ENCODE measurements at places on chromosomes 1 and 21.

DNA sequence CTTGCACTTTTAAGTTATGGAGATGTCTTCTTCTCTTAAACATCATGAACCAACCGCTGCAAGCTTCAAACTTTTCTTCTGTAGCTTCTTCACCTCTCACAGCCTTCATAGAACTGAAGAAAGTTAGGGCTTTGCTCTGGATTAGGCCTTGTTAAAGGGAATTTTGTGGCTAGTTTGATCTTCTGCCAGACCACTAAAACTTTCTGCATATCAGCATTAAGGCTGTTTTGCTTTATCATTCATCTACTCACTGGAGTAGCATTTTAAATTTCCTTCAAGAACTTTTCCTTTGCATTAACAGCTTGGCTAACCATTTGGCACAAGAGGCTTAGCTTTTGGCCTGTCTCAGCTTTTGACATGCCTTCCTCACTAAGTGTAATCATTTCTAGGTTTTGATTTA, 43.0 kb upstream of the RGL1 start:
- no peak for DNase-seq

DNA sequence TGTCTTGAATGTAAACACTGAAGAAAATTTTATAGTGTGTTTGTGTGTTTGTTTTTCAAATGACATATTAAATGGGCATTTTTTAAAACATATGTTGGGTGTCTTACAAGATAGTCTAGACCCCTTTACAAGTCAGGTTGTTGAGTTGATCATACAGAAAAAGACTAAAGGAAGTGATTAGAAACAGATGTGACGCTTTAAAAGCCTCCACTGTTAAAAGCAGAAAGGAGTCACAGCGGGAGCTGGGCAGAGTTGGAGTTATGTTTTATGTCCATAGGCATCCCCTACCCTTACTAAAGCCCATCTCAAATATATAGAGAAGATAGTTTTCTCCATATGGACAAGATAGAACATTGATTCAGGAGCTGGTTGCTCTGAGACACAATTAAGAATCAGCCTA, 393.9 kb downstream of the PLPP3 start:
- no peak for DNase-seq

DNA sequence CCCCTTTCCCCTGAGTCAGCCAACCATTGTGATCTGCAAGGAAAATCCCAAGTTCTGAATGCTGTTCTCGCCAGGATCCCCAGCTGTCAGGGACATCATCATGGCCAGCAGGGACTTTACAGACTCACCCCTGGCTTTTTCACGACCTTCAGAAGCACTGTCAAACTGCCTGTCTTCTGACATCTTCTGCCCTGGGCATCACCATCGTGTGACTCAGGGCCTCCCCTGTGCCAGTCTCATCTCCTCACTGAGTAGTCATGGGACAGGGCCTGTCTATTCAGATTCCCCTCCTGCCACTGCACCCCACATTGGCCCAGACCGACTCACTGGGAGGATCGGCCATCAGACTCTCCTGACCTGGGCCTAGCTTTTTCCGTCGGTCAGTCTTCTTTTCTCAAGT, 72.5 kb upstream of the VAMP3 start:
- no peak for DNase-seq

DNA sequence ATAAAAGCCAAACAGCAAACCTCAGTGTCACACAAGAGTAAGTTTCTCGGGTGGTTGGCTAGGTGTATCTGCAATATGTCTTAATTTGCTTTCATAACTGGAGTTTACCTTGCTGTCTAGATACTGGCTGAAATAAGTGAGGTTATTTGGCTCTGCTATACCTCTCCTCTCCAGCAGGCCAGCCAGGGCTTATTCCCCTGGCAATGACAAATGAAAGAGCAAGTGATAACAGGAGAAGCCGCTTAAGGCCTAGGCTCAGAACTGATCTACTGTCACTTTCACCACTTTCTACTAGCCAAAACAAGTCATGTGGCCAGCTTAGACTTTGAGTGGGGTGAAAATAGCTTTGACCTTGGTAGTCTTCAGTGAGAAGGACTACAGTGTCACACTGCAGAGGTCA, 4.8 kb upstream of the RPE65 start:
- no peak for DNase-seq

DNA sequence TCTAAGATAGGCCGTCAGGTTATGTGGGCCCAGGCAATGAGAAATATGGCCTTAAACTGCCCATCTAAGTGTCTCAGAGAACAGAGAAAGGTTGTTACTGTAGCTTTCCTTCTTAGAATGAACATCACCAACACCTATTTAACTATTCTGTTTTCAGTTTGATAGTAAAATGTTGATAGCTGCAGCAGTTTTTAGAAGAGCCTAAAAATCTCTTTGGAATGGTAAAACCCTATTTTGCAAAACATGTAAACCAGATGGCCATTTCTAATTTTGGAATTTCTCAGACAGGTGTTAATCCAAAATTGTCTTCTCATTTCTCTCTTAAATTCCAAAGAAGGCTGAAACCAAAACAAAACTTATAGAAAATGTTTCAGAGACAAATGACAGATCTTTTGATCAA, 57.5 kb downstream of the DIPK1A start:
- DNase-seq, result no peak

DNA sequence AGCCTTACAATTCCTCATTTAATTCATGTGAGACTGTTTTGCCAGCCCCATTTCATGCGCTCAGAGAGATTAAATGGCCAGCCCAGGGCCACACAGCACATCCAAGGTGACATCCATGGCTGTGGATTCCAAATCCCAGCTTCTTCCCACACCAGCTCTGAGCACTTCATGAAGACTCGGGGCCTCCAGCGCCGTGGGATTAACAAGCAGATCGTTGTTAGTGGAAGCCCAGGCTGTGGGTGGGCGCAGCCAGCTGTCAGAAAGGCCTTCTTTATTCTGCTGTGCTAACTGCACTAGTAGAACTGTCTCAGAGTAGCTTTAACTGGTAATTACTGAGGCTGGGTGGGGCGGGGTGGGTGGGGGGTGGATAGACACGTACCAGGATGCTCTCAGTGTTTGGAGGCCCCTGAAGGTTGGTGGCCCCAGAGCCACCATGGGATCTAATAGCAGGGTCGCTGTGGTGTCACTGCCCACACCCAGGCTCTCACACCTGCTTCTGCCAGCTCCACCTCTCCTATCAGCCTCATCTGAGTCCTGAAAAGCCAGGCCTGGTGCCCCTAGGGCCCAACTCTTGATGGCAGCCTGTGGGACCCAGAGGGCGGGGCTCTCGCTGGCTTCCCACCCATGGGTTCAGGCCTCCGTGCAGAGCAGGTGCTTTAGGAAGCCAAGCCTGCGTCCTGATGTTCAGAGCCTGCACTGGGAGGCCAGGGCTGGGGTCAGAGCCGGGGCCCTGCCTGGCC, 3.4 kb downstream of the BMP8A start:
- DNase-seq, result no peak

DNA sequence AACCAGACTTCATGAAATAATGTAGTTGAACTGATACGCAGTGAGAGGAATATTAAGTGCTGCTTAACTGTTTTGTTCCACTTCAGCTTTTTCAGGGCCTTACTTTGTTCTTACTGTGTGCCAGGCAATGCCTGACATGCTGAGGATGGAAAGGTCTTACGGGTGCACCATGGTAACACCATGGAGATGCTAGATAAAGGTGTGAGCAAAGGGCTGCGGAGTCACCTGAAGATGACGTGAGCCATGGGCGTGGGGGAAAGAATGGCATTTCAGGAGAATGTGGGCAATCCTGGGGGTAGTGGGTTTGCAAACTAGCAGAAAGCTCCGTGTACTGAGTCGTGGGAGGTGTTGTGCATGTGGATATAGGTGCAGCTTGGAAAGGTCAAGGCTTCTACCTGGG, 27.3 kb downstream of the MAN1C1 start:
- no peak for DNase-seq

GRCh38 chr1:36834586-36834985, 199.7 kb downstream of the GRIK3 start:
- DNase-seq, result no peak

DNA sequence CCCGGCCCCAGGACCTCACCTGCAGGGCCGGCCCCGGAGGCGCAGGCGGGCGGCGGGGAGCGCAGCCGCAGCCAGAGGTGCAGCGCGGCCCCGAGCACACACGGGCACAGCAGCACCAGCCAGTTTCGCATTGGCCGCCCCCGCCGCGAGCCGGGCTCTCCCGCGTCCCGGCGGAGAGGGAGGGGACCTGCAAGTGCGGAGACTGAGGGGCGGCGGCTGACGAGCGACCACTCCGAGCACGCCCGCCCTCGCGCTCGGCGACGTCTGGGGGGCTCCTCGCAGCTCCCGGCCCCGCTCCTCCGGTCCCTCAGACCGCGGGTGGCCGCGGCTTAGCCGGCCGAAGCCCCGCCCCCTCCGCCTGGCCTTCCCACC, at the start of gene B3GALNT2:
TSS of gene B3GALNT2 (minus strand) at position 331 of the 372 bp plus-strand sequence. CDS start at position 131, 200 bp downstream.
- DNase-seq, result no peak

GRCh38 chr1:59057796-59058195, 239.1 kb upstream of the FGGY start:
- DNase-seq, result no peak
